Smooth muscle cell of trachea (primary cell): ENCODE measurements at places on chromosomes 12 and 14. TPM values are rescaled to one million over a fixed set of nuclear protein-coding genes. Genes with fewer than 3 reads are reported as not detected.

Gene TMEM233
- under 0.01 TPM in 2 replicates for total RNA-seq

Gene KLHDC2
- total RNA-seq, result 101 and 103 TPM in 2 replicates

Gene CLEC2D
- 2.3 and 4.1 TPM in 2 replicates for total RNA-seq

Gene KERA
- not detected in 2 replicates for total RNA-seq

Gene KRT77
- total RNA-seq, result not detected in 2 replicates

Gene CCNK
- total RNA-seq, result 28.3 and 42.3 TPM in 2 replicates

Gene OVCH1
- total RNA-seq, result 0.15 and 0.83 TPM in 2 replicates

Gene ABCB9
- total RNA-seq, result 13.2 and 16.7 TPM in 2 replicates

Gene RHNO1
- total RNA-seq, result 18.9 and 24.9 TPM in 2 replicates

Gene CLEC2B
- 14.2 and 19.3 TPM in 2 replicates for total RNA-seq

Gene R3HDM2
- total RNA-seq, result 15.7 and 23.7 TPM in 2 replicates

Gene EFS
- 1.7 and 4.8 TPM in 2 replicates for total RNA-seq

Gene TRIM9
- 0.15 and 0.50 TPM in 2 replicates for total RNA-seq

Gene PIANP
- total RNA-seq, result 0.33 and 1.0 TPM in 2 replicates

Gene PPFIA2
- total RNA-seq, result 2.0 and 6.5 TPM in 2 replicates

Gene BICDL1
- under 0.01 TPM in 1 of 2 replicates, not detected in the other for total RNA-seq

Gene ADAM21
- 0.99 and 1.5 TPM in 2 replicates for total RNA-seq

Gene KRT8
- total RNA-seq, result 1.9 and 5.6 TPM in 2 replicates

Gene CLEC2A
- not detected in 2 replicates for total RNA-seq

Gene IL31
- not detected in 2 replicates for total RNA-seq

Gene C14orf39
- total RNA-seq, result 0.33 and 0.44 TPM in 2 replicates
